Stimulated activated CD8-positive, alpha-beta memory T cell treated with anti-CD3 and anti-CD28 coated beads, Interleukin-2, amount 100 ng/mL, for 1 hour (primary cell): ENCODE measurements at places on chromosomes 6 and 20.

DNA sequence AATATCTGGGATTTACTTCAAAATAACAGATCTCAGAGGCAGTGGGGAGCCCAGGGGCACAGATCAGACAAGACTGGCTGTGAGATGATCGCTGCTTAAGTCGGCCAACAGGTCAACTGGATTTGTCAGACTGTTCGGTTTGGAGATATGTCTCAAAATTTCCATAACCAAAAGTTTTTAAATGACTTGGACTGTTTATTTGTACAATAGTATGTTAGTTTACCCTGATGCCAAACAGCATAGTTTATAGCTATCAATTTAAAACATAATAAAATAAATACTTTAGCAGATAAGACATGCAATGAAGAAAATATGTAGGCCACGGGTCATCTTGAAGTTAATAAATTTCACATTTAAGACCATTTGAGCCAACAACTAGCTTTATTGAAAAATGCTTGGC lies 126.7 kb downstream of the IRF4 start:
- no peak for DNase-seq

- peak; percentile 18 for DNase-seq
These were observed 784 bp downstream of the FKBP5 start for GRCh38 chr6:35687658-35688604.

GRCh38 chr6:36728289-36729160 lies 30.9 kb downstream of the RAB44 start:
- no peak for DNase-seq

GRCh38 chr6:25054469-25054868 lies 118.7 kb upstream of the RIPOR2 start:
- DNase-seq = no peak

GRCh38 chr20:40008177-40008576 lies 680.9 kb downstream of the MAFB start:
- no peak for DNase-seq

- no peak for DNase-seq
These were observed 261.9 kb upstream of the CNR1 start for GRCh38 chr6:88428068-88428467.

GRCh38 chr6:69069881-69070280 lies 434.8 kb downstream of the ADGRB3 start:
- no peak for DNase-seq
